ENCODE measurements at places on chromosomes 3 and 15. TPM values are rescaled to one million over a fixed set of nuclear protein-coding genes. Genes with fewer than 3 reads are reported as not detected.

GRCh38 chr15:92906563-92907081 lies 6.5 kb downstream of the CHD2 start:
- H3K36me3 ChIP-seq, result peaks cover 6% of the 10 kb centered on the region
- no peaks in the 10 kb centered on the region for H3K27me3 ChIP-seq
- peak overlapping the region; percentile 100 for H3K27ac ChIP-seq

EAF2 gene
- 4.1 TPM for total RNA-seq

- no peak for DNase-seq
- no peaks in the 10 kb centered on the region for H3K36me3 ChIP-seq
- H3K27me3 ChIP-seq, result no peaks in the 10 kb centered on the region
- H3K4me3 ChIP-seq, result no peak overlapping the region
Measured at GRCh38 chr3:193970773-193971206, 165.2 kb upstream of the HES1 start.

DNA sequence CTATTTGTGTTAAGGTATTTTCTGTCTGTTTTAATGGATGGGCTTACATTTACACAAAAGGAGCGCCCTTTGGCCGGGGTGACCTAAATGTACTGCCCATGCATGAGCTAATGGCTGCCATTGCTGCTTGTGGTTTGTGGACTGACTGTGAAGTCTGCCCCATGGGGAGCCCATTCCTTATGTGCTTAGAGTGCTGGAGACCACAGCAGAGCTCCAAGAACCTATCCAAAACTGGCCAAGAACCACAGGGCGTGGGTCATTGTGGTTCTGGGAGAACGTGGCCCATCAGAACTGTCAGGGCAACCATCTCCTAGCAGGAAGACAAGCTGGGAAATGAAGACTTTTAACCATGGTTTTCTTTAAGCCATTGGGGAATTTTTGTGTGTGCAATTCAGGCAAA lies 105.3 kb downstream of the CHDH start:
- H3K4me3 ChIP-seq, result no peak overlapping the region
- H3K4me1 ChIP-seq, result peaks cover 5% of the 10 kb centered on the region
- no peaks in the 10 kb centered on the region for H3K36me3 ChIP-seq
- H3K27ac ChIP-seq, result no peak overlapping the region
- no peak for DNase-seq
- H3K27me3 ChIP-seq, result peaks cover 9% of the 10 kb centered on the region

DNA sequence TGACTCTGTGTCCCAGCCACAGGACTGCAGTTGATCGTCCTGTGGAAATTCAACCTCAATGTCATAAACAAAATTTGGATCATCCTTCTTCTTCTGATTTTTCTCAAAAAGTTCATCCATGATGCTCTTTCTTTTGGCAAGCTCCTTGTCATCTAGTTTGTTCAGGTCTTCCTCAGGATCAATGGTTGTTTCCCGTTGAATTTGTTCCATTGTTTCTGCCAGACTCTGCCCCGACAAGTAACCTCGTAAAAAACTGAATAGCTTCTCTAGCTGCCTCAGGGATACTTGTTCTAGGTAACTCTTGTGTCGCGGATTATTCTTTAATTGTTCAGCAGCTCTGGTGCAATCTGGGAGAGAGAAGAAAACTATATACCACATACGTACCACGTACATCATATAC lies 4.5 kb downstream of the CEP19 start:
- no peak for DNase-seq
- H3K36me3 ChIP-seq, result no peaks in the 10 kb centered on the region
- peaks cover 1% of the 10 kb centered on the region for H3K27me3 ChIP-seq
- H3K27ac ChIP-seq, result no peak overlapping the region
- peaks cover 7% of the 10 kb centered on the region for H3K4me1 ChIP-seq
